ENCODE measurements at places on chromosomes 5 and 9.

GRCh38 chr9:105399117-105399516 lies 48.7 kb upstream of the FSD1L start:
- no peak for DNase-seq

GRCh38 chr9:32706004-32706724 lies 70.7 kb upstream of the TAF1L start:
- no peak for DNase-seq

GRCh38 chr5:145294331-145294730 lies 540.8 kb downstream of the PRELID2 start:
- no peak for DNase-seq

DNA sequence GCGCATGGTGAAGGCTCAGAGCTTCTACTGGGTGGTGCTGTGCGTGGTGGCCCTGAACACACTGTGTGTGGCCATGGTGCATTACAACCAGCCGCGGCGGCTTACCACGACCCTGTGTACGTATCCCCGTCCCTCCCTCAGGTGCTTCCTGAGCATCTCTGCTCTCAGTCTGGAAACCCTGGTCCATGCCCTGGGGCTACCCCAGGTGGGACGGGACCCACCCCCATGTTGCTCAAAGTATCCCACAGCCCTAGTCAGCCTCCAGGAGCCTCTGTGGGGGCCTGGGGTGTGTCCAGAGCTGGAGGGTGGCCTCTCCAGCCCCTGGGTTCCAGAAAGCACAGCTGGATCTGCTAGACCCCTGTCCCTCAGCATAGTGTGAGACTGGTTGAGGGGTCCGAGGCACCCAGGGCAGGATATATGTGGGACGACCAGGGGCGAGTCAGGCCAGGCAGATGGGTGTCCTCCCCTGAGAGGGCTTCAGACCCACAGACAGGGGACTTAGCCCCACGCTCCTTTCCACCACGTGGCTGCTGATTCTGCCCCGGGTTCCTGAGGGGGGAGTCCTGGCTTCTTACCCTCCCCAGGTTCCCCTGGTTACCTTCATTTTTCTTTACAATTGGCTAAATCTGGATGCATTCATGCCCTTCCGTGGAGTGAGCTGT lies 94.0 kb downstream of the CACNA1B start:
- no peak for DNase-seq

DNA sequence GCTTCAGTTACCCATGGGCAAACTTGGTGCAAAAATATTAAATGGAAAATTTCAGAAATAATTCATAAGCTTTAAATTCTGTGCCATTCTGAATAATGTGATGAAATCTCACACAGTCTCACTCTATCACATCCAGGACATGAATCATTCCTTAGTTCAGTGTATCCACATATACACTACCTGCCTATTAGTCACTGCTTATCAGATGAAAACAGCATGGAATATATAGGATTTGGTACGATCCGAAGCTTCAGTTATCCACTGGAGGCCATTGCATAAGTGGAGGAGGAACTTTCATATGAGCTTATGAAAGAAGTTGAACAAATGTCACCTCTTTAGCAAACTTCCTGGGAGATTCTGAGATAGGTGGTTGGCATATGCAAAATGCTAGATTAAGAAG lies 64.2 kb downstream of the GAPVD1 start:
- DNase-seq = no peak

DNA sequence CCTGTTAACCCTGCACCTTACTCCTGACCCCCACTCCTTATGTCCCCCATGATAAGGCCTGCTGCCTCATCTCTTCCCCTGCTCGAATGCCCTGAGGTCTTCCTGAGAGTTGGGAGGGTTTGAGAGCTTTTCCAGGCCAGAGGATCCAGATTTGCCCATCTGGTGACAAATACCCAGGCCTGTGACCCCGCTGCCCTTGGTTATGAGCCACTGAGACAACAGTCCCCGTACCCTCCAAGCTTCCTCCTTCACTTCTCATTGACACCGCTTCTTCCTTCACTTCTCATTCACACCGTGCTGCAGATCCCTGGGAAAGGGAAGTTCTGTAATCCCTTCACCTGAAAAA lies 593 bp downstream of the GM2A start:
- DNase-seq = no peak

DNA sequence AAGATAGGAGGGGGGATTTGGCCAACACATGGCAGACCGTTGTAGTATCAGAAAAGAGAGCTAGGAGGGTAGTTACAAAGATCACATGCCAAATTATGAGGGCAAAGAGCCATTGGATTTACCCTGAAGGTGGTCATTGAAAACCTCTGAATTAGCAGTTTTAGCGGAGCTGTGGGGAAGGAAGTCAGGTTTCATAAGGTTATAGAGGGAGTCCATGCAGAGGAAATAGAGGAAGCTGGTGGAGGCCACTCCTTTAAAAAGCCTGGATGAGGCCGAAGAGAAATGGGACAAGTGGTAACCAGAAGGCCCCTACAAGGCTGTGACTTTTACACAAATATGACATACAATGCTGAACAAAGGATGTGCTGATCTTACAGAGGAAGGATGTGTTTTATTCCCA lies 13.2 kb downstream of the DOCK8 start:
- no peak for DNase-seq

GRCh38 chr5:74017786-74018211 lies 391.8 kb downstream of the ARHGEF28 start:
- DNase-seq = no peak

DNA sequence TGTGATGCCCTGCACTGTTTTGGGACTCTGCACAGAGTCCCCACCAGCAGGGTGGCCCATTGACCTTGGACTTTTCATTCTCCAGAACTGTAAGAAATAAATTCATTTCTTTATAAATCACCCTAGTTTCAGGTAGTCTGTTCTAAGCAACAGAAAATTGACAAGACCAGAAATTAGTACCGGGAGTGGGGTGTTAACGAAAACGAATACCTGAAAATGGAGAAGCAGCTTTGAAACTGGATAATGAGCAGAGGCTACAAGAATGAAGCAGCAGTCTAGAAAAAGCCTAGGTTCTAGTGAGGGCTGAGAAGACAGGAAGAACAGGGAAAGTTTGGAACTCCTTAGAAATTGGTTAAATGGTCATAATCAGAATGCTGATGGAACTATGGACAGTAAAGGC lies 2.1 kb upstream of the MCC start:
- no peak for DNase-seq

DNA sequence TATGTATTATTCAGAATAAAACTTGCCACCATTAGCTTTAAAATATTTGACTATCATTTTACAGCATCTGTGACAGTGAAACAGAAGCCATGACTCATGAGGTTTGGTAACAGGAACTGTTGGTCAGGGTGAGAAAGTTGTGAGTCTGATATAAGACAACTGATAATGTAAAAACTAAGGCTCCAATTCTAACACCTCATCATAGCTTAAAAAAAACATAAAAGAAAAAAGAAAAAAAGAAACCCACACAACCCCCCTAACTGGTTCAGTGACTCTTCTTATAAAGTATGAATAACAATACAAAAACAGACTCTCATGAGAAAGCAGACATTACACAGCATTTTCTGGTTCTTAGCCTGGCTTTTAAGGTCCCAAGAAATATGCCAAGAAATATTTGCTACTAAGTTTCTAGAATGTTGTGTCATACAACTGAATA lies 85.8 kb downstream of the MRPS27 start:
- DNase-seq = no peak

GRCh38 chr5:180519098-180519497 lies 24.9 kb downstream of the CNOT6 start:
- DNase-seq = no peak

DNA sequence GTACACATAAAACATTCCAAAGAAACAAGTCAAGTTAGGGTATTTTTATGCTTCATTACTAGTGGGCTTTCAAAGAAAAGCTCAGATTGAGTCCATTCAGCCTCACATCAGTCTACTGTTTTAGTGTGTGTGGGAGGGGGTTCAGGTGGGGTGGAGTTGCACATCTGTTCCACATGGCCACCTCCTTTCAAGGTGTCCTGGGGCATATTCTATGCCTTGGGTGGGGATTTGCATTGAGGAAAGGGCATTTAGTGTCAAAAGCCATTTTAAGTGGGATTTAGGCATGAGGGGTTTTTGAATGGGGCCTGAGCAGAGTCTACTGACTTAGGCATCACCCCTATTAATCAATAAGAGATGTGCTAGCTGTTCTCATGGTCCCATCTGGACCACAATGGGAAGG lies 983.1 kb downstream of the TLE4 start:
- no peak for DNase-seq

DNA sequence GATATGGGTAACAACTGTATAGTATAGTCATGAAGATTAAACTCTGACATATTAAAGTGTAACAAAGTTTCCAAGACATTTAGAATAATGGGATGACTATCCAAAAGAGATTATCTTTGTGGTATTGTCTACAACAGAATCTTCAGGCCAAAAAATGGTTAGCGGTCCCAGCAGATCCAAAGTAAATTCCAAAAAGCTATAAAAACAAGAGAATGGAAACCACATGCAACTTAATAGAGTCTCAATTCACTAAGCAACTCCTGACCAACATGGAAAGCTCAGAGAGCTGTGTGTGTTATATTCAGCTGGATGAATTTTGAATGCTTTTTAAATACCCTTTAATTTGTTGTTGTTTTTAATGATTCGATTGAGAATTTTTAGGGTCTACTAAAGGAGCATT lies 688.2 kb downstream of the CETN3 start:
- DNase-seq = no peak

DNA sequence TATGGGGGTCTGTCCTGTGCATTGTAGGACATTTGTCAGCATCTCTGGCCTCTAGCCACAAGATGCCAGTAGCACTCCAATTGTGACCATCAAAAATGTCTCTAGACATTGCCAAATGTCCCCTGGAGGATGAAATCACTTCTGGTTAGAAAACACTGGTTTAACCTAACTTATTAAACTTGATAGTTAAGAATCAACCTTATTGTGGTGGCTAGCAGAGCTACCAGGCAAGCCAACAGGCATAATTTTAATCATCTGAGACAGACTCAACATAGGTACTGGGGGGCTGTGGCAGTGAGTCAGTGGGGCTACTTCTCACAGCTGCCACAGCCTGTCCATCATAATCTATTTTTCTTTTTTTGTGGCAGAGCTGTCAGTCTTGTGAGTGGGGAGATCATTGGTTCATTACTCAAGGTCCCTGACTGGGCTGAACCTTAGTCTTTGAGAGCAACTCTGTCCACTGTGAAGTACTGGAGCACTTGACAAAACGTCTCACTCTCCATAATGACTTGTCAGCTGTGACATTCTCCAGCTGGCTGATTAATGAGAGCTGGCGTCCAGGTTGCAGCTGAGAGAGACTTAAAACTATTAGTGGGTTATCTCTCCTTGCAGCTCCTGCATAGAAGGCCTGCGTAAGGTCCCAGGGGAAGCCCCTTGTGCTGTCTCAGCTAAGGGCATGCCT lies 107.9 kb downstream of the DCP2 start:
- no peak for DNase-seq

- no peak for DNase-seq
Measured at GRCh38 chr9:87770616-87771315, 44.8 kb downstream of the CTSL start.

GRCh38 chr5:158905281-158905680 lies 194.4 kb downstream of the EBF1 start:
- no peak for DNase-seq

GRCh38 chr5:97986069-97986468 lies 787.4 kb upstream of the RGMB start:
- DNase-seq = no peak

DNA sequence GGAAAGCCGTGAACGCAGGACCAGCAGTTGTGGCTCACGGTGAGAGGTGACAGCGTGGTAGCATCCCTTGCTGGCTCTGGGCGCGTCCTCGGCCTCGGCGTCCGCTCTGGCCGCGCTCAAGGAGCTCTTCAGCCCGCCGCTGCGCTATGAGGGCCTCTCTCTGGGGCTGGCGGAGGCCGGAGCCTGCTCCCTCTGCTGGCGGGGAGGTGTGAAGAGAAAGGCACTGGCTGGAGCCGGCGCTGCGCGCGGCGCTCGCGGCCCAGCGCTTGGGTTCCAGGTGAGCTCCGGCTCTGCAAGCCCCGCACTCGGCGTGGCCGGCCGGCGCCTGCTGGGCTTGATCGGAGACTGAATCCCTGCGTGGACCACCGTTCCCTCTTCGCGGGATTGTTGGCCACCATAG lies 705.6 kb downstream of the SEMA5A start:
- DNase-seq = no peak

GRCh38 chr5:14917719-14918118 lies 46.1 kb upstream of the ANKH start:
- DNase-seq = no peak

DNA sequence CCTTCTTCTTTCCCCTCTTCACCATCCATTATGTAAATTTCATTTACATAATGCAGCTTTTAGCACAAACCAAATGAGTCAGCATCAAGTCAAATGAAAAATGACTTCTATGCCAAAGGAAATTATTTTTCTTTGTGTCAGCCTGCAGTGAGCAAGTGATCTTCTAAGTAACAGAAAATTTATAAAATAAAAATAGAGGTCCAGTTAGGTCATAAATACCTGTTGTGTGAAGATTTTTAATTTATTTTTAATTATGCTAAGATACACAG lies 16.7 kb upstream of the THG1L start:
- DNase-seq = no peak

- DNase-seq = no peak
Measured at GRCh38 chr5:103669615-103670014, 107.0 kb upstream of the NUDT12 start.

DNA sequence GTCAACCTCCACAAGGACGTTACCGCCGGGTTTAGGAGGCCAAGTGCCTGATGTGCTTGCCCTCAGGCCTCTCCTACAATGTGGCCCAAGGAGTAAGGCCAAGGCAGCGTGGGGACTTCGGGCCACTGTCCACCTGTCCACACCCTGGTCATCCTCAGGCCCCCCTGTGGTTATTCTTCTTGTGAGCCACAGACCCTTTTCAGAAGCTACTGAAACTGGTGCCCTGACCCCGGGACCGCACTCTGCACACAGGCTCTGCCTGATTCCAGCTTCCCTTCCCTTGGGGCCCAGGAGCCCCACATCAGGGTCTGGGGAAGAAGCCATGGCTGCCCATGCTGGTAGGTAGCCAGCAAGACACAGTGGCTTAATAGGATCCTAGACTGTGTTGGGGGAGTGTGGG lies 128.8 kb downstream of the OLFM1 start:
- DNase-seq = no peak

- no peak for DNase-seq
Measured at GRCh38 chr5:65029178-65029577, 260.4 kb downstream of the CWC27 start.

GRCh38 chr5:58891086-58891970 lies 308.5 kb downstream of the RAB3C start:
- peak; percentile 32 for DNase-seq

- DNase-seq = no peak
Measured at GRCh38 chr5:76487821-76488220, 84.7 kb downstream of the IQGAP2 start.

- no peak for DNase-seq
Measured at GRCh38 chr5:103582364-103582763, 19.8 kb upstream of the NUDT12 start.

GRCh38 chr5:96733771-96734500 lies 71.8 kb downstream of the CAST start:
- DNase-seq = no peak
